ENCODE measurements at places on chromosomes 12 and 14.

DNA sequence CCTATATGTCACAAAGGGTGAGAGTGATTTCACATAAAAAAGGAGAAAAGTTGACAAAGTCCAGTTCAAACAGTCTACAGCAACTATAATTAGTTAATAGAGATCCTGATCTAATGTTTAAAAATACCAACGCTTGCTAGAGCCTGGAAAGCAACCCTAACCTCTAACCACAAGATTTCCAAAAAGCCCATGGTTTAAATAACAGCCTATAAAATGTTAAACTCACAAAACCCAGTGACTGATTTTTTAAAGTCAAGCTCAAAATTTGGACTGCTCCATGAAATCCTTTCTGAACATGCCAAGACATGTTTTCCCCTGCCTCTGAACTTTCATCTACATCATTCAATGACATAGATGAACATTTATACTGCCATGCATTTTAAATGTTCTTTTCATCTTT, 81.6 kb downstream of the PLEKHG7 start:
- no peak for DNase-seq

- DNase-seq = no peak
These were observed 120.1 kb upstream of the TSPAN8 start for GRCh38 chr12:71277866-71278265.

DNA sequence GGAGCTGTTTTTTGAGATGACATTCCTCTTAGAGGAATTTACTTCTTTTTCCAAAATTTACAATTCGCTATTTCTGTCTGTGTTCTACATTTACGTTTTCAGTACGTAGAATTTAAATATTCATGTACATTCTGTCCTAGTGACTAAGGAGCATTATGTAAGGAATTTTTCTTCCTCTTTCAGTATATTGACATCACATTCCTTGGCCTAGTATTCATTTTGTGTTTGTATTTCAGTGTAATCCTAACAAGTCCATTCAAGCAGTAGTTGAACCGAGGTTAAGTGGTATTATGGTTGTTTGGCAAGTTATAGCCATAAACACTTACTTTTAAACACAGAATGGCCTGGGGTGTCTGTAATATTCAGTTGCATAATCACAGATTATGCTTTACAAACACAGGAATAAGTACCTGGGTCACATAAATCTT, 465.2 kb downstream of the PCNX1 start:
- DNase-seq = peak; percentile 57

DNA sequence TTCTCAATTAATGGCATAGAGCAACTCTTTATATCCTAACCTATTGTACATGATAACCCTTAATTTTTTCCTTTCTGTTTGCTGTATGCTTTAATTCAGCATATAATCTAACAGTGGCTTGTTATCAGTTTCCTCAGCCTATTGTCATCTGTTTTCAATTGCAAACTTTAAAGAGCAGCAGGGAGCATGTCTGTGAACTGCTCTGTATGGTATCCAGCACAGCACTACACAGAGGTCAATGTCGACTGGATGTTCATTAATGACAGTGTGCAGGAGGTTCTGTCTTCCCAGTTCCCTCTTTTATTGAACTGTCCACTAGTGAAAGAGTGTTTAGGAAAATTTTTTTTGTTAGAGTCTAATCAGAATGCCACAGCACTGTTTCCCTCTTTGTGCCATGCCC, 609.1 kb downstream of the SOX5 start:
- DNase-seq = no peak

- no peak for DNase-seq
These were observed 34.9 kb upstream of the AEBP2 start for GRCh38 chr12:19404242-19404880.

DNA sequence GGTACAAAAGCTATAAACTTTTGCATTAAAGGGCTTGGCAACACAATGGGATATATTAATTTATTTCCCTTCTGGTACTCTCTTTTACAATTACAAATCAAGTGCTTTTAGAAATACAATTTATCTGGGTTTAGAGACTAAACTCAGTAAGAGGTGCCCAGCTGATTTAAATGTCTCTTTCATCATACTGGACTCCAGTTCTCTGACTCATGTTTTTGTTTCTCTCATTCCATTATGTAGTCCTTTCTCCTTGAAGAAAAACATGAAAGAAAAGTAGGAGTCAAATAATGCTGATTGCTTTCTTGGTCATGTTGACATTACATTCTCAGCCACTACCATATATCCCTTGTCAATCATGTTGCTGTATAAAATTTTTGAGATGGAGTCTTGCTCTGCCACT, 36.3 kb upstream of the CFL2 start:
- DNase-seq = no peak
